ENCODE measurements at places on chromosomes 7 and 10.

- DNase-seq = no peak
Observed at GRCh38 chr7:47221826-47222225, 360.1 kb downstream of the TNS3 start.

GRCh38 chr7:140078392-140078791 lies 15.6 kb upstream of the PARP12 start:
- no peak for DNase-seq

DNA sequence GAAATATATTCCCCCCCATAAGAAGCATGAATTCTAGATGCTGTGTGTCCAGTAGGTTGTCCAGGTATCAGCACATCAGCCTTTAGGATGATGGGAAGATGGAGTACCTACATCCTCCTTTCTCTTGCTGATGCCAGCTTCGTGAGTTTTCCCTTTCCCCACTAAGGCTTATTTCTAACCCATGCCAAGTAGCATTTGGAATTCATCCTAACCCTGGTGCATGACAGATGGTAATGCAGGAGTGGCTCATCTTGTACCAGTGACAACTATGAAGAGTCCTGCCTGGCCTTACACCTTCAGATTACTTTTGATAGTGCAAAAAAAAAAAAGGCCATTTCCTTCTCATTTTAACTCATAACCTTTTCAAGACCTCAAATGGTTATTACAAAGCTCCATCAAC lies 58.7 kb downstream of the ARHGAP21 start:
- DNase-seq = no peak

GRCh38 chr7:74023092-74023536 lies 4.9 kb upstream of the ELN start:
- DNase-seq = no peak

- DNase-seq = no peak
Observed at GRCh38 chr10:100043796-100044195, 34.0 kb upstream of the DNMBP start.

- DNase-seq = peak; percentile 12
Observed at GRCh38 chr7:35802649-35803048, 1.8 kb downstream of the SEPTIN7 start.

DNA sequence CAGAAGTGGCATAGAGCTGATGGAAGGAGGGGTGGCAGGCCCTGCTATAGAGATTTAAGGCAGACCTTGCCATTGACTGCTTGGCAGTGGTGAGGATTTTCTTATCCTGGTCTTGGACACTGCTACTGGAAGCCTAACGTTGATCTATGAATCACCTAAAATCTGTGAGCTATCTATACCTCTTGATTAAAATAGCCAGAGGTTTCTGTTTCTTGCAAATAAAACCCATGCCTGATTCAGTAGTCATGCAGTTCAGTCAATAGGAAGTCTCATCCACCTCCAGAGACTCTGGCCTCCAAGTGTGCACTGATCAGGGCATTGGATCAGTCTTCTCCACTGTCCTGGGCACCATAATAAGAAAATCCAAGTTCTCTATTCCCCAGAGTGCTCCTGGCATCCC lies 286.5 kb downstream of the PTEN start:
- DNase-seq = no peak

DNA sequence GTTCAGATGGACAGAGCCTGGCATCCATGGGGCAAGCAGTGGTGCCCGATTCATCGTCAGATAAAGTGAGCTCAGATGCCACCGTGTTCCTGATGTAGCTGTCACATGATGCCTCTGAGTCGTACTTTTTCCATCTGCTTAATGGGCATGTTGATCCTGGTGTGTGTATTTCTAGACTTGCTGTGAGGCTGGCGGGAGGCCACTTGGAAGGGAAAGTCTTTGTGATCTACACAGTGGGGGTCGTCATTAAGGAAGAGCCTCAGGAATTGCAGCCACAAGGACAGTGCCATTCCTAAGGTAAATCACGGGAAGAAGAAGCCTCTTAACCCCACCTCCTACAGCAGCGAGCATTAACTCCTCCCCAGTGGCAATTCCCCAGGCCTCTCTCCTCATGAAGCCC lies 63.0 kb downstream of the RGS10 start:
- no peak for DNase-seq
